ENCODE measurements at places on chromosomes 13 and 19. TPM values are rescaled to one million over a fixed set of nuclear protein-coding genes. Genes with fewer than 3 reads are reported as not detected.

DNA sequence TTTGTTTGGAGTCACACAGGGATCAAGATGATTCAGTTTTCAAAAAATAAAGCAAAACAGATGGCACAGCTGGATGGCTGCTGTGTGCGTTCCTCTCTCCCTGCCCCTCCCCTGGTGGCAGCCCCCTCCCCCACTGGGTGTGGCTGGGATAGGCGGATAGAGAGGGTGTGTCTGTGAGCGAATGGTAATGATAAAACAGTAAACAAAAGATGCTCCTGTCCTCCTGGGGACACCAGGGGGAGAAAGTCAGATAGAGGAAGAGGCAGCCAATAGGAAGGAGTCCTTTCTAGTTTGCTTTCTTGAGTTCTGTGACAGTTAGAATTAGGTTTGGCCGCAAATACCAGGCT lies 6.5 kb downstream of the TMEM255B start:
- no peak overlapping the region for H3K4me3 ChIP-seq
- no peaks in the 10 kb centered on the region for H3K36me3 ChIP-seq
- H3K27me3 ChIP-seq = peaks cover 2% of the 10 kb centered on the region
- H3K4me1 ChIP-seq = no peaks in the 10 kb centered on the region
- no peak overlapping the region for H3K27ac ChIP-seq

The KLF5 gene
- total RNA-seq = 2.2 TPM

The F7 gene
- total RNA-seq = 0.81 TPM

DNA sequence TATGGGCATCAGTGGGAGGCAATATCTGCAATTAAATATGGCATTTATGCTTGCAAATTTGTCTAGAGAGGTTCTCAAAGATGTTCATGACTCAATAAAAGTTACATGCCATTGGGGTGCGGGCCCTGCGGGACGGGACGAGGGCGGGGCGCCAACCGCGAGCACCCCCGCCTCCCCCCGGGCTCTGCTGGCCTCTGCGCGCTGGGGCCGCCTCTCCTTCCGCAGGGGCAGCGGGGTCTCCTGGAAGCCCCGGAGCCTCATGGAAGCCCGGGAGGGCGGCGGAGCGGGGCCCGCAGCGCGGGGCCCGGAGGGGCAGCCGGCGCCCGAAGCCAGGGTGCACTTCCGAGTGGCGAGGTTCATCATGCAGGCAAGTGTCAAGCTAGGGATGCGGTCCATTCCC lies 179.2 kb downstream of the TPTE2 start:
- no peak for DNase-seq
- H3K27ac ChIP-seq = no peak overlapping the region
- H3K36me3 ChIP-seq = peaks cover 16% of the 10 kb centered on the region
- no peaks in the 10 kb centered on the region for H3K27me3 ChIP-seq
- H3K4me3 ChIP-seq = no peak overlapping the region
- H3K4me1 ChIP-seq = no peaks in the 10 kb centered on the region

The TPM4 gene
- 431 TPM for total RNA-seq

DNA sequence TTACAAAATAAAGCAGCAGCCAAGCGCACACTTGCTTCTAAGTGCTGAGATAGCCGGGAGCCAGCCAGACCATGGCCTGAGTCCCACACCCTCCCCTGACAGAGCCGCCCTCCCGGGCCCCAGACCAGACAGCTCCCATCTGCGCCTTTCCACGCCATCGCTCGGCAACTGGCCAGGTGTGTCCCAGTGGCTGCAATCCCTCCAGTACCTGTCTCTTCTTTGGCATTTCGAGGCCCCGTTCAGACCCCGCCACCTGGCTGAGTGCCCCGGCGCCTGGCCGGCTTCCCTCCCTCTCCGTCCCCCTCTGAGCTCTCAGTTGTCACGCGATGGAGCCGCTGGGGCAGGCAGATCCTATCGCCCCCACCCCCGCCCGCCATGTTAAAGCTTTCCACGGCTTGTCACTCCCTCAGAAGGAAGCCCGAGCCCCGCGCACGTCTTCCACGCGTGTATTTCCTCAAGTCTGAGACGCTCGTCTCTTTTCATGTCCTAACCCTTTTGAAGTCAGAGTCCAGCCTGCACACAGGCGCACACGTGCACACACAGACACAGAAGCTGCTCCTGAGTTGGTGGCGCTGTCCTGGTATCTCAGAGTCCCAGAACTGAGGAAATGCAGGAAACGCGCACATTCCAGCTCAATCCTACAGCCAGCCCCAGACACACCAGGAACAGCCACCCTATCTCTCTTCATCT lies 7.9 kb downstream of the MLLT1 start:
- peak; percentile 48 for DNase-seq
- H3K36me3 ChIP-seq = peaks cover 45% of the 10 kb centered on the region
- H3K4me1 ChIP-seq = peaks cover 6% of the 10 kb centered on the region
- H3K27ac ChIP-seq = no peak overlapping the region

DNA sequence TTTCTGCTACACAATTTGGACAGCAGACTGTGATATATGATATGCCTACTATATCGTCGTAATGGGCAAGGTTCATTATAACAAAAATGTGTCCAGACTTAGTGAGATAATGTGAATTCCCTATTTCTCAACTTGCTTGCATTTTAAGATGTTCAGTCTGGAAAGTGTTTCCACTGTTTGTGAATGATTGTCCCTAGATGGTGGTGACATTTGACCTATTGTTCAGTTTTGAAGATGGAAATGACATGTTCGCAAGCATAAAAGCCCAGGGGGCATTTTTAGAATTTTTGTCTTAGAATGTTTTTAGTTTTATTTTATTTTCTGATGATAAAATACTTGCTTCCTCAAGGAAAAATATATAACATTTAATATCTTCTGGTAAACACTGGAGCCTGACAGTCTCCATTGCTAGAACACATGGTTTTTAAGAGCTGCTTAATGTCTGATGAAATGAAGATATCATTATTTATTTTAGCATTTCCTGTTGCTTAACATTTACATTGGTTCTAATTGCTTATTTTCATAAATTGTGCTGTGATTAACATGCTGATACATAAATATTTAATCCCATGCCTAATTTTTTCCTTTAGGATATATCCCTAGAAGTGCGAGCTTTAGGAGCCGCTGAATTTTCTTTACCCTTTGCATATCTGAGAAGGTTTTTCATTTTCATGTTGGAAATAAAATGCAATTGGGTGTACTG lies 27.1 kb downstream of the MBNL2 start:
- H3K4me3 ChIP-seq = no peak overlapping the region
- H3K4me1 ChIP-seq = no peaks in the 10 kb centered on the region
- no peak overlapping the region for H3K27ac ChIP-seq
- no peaks in the 10 kb centered on the region for H3K27me3 ChIP-seq
- no peak for DNase-seq

DNA sequence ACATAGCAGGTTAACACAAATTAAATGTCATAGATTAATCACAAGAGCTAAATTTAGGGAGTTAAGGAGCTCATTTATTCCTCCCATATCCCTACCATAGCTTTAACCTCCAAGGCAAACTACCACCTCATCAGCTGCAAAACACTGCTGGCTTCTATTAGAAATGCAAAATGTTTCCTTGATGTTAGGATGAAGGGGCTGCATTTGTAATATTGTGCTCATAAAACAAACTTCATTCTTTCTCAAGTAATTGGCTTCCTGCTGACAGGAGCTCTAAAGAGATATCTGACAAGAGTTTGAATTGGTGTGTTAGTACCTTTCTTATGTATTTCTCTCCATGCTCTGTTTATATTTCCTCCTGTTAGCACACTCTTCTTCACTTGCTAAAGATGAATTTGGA lies 152.1 kb downstream of the OLFM4 start:
- no peak for DNase-seq
- H3K4me3 ChIP-seq = no peak overlapping the region
- H3K36me3 ChIP-seq = no peaks in the 10 kb centered on the region
- H3K27me3 ChIP-seq = no peaks in the 10 kb centered on the region
- H3K4me1 ChIP-seq = no peaks in the 10 kb centered on the region

DNA sequence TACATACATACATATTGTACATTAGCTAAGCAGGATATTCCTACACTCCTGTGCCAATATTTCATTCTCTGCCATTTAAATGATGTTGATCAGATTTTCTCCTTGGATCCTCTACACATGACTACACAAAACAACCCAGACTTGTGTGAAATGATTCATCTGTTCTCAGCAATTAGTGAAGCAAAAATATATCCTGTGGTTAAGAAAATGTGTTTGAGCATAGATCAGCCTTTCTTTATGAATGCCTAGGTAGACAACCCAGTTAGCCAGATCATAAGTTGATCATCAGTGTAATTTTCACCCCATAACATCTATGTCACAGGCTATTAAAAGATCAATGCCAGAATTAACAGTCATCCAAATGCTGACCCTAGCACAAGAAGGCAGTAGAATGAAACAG lies 275.2 kb upstream of the EDNRB start:
- no peak overlapping the region for H3K27ac ChIP-seq
- DNase-seq = no peak
- no peak overlapping the region for H3K4me3 ChIP-seq
- no peaks in the 10 kb centered on the region for H3K4me1 ChIP-seq

DNA sequence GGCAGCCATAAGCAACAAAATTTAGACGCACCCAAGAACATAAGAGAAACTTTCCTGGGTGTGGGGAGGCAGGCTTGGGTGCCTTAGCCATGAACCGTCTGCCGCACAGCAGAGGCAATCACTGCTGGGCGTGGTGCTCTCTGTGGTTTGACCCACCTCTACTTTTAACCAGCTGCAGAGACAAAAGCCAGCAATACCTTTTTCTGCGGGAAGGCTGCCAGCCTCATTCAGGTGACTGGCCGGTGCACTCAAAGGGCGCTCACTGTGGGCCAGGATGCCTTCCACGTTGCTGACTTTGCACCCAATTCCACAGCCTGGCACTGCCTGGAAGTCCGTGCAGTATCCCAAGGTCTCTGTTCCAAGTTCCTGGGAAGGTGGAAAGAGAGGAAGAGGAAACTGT lies 69.1 kb downstream of the ATP7B start:
- no peak for DNase-seq
- H3K4me1 ChIP-seq = no peaks in the 10 kb centered on the region
- no peak overlapping the region for H3K27ac ChIP-seq
- no peaks in the 10 kb centered on the region for H3K27me3 ChIP-seq
- H3K4me3 ChIP-seq = no peak overlapping the region

DNA sequence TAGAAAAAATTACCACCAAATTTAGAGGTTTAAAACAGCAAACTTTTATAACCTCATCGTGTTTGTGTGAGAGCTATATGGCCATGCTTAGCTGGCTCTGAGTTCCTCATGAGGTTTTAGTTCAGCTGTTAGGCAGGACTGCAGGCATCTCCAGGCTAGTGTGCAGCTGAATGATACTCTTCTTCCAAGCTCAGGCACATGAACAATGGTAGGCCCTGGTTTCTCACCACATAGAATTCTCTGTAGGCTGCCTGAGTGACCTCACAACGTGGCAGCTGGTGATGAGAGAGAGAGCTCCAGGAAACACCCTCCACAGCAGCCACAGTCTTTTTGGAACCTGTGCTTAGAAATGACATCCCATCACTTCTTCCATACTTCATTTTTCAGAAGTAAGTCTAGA lies 540.6 kb upstream of the MIR17HG start:
- H3K27me3 ChIP-seq = no peaks in the 10 kb centered on the region
- H3K4me3 ChIP-seq = no peak overlapping the region
- H3K27ac ChIP-seq = no peak overlapping the region
- no peak for DNase-seq
- H3K36me3 ChIP-seq = no peaks in the 10 kb centered on the region
- no peaks in the 10 kb centered on the region for H3K4me1 ChIP-seq

DNA sequence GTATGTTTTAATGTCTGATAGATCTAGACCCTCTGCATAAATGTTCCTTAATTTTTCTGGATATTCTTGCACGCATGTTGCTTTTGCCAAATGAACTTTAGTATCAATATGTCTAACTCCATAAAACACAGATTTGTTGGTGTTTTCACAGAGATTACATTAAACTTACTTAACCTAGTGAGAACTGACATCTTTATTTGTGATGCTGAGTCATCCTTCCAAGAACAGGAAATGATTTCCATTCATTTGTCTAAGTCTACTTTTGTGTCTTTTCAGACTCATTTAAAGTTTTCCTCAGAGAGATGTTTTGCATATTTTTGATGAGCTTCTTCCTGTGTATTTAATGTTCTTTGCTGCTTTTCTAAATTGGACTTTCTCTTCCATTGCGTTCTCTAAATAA lies 184.0 kb downstream of the SLC7A1 start:
- H3K27ac ChIP-seq = no peak overlapping the region
- no peaks in the 10 kb centered on the region for H3K4me1 ChIP-seq
- no peak for DNase-seq
- H3K27me3 ChIP-seq = no peaks in the 10 kb centered on the region
- H3K36me3 ChIP-seq = no peaks in the 10 kb centered on the region

The ATP1A3 gene
- total RNA-seq = 11.6 TPM

The PSG7 gene
- not detected for total RNA-seq

GRCh38 chr19:662207-662961 lies 630 bp downstream of the RNF126 start:
- no peaks in the 10 kb centered on the region for H3K4me1 ChIP-seq
- peaks cover 2% of the 10 kb centered on the region for H3K36me3 ChIP-seq
- peak overlapping the region; percentile 76 for H3K4me3 ChIP-seq
- H3K27me3 ChIP-seq = no peaks in the 10 kb centered on the region
- no peak for DNase-seq

The CEACAM6 gene
- not detected for total RNA-seq

GRCh38 chr19:42440357-42441048 lies 2.2 kb downstream of the CXCL17 start:
- no peak overlapping the region for H3K27ac ChIP-seq
- H3K27me3 ChIP-seq = no peaks in the 10 kb centered on the region
- DNase-seq = peak; percentile 69
- no peaks in the 10 kb centered on the region for H3K4me1 ChIP-seq

GRCh38 chr19:45423033-45423588 lies 606 bp downstream of the ERCC1 start:
- no peak for DNase-seq
- H3K4me1 ChIP-seq = peaks cover 2% of the 10 kb centered on the region
- no peak overlapping the region for H3K27ac ChIP-seq
- peak overlapping the region; percentile 85 for H3K4me3 ChIP-seq
- peaks cover 24% of the 10 kb centered on the region for H3K36me3 ChIP-seq
- no peaks in the 10 kb centered on the region for H3K27me3 ChIP-seq

GRCh38 chr13:90438576-90438975 lies 908.9 kb upstream of the MIR17HG start:
- H3K36me3 ChIP-seq = no peaks in the 10 kb centered on the region
- no peaks in the 10 kb centered on the region for H3K4me1 ChIP-seq
- no peak overlapping the region for H3K27ac ChIP-seq
- no peak overlapping the region for H3K4me3 ChIP-seq

- no peak overlapping the region for H3K4me3 ChIP-seq
- DNase-seq = no peak
- no peak overlapping the region for H3K27ac ChIP-seq
- no peaks in the 10 kb centered on the region for H3K36me3 ChIP-seq
- H3K27me3 ChIP-seq = no peaks in the 10 kb centered on the region
- no peaks in the 10 kb centered on the region for H3K4me1 ChIP-seq
These were observed 1062.5 kb upstream of the PCDH9 start for GRCh38 chr13:68292601-68293000.

The SEMA6B gene
- total RNA-seq = 38.7 TPM

The DEDD2 gene
- 32.3 TPM for total RNA-seq

The SIGLEC5 gene
- total RNA-seq = not detected

The PLK5 gene
- 0.50 TPM for total RNA-seq
